ENCODE measurements at places on chromosomes 3 and 15.

- DNase-seq: no peak
These were observed 125.1 kb downstream of the TIGIT start for GRCh38 chr3:114418724-114419543.

- no peak for DNase-seq
These were observed 358.4 kb upstream of the NR2F2 start for GRCh38 chr15:95972041-95972553.

GRCh38 chr3:58022490-58022889 is 14.3 kb downstream of the FLNB start:
- no peak for DNase-seq

- no peak for DNase-seq
These were observed 286.4 kb downstream of the ZIC4 start for GRCh38 chr3:147119989-147120388.

DNA sequence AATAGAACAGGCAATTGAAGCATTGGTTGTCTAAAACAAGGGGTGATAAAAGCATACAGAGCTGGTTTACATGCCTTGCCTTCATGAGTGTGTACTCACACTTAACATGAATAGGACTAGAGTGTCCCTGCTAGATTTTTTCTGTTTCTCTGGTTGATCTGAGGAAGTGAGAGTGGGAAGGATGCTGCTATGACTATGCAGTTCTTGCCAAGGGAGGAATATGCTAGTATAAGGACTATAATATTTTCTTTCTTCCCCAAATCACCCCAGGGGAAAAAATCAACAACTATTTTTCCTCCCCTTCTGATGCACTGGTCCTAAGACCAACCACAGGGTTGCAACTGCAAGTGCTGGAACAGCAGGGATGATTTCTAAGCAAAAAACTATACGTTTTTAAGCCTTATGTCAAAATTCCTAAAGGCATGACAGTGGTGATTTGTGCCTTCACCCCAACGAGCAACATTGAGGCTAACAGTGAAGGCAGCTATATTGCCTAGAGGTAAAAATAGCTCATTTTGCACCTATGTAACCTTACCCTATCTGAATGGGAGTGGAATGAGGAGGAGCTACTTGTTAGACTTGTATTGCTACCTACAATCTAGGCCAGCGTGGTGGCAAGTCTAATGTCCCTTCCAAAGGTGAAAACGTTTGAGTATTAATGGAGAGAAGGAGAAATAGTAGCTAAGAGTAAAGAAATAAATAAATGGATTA is 33.5 kb upstream of the USP8 start:
- DNase-seq: no peak

DNA sequence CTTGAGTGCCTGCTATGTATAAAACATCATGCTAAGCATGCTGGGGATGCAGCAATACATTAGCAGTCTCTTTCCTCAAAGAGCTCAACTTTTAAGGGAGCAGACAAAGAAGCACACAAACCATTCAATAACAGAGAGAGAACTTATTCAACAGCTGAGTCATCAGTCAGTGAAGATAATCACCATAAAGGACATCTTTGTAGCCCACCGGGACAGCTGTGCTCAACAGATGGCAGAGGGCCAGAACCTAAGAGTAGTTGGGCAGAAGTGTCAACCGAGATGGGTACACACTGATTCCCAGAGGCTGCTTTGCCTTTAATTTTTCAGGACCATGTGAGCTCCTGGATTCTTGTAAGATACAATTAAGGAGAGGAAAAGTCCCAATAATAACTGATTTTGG is 4.2 kb upstream of the RAB8B start:
- DNase-seq: no peak

DNA sequence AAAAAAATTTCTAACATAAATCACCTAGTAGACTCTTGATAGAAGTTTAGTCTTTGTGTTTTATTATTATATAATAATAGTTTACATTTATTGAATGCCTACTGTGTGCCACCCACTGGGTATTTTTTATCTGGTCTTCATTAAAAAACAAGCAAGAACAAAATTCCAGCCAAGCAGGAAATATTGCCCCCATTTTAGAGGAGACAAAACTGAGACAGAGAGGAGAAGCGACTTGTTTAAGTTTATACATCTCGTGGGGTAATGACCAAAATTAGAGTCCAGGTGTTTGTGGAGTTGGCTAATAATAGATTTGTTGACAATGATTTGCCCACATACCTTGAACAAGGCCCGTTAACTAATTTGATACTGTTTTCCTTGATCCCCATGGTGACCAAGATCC is 33.1 kb upstream of the FBXL22 start:
- no peak for DNase-seq

DNA sequence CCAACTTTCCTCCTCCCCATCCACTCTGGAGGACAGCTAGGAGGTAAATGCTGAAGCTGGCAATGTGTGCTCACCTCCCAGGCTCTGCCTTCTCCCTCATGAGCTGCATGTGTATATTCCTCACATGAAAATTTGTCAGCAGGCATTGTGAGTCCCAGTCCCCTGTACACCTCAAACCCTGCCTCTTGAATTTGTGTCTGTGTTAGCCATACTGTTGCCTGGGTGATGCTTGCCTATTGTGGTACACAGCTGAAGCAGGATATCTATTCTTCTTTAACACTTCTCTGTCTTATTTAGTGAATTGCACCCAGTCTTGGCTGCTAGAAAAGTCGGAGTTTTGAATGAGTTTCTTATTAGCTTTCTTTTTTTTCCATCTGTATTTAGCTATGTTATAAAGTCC is 586.0 kb upstream of the TGFBR2 start:
- DNase-seq: no peak

DNA sequence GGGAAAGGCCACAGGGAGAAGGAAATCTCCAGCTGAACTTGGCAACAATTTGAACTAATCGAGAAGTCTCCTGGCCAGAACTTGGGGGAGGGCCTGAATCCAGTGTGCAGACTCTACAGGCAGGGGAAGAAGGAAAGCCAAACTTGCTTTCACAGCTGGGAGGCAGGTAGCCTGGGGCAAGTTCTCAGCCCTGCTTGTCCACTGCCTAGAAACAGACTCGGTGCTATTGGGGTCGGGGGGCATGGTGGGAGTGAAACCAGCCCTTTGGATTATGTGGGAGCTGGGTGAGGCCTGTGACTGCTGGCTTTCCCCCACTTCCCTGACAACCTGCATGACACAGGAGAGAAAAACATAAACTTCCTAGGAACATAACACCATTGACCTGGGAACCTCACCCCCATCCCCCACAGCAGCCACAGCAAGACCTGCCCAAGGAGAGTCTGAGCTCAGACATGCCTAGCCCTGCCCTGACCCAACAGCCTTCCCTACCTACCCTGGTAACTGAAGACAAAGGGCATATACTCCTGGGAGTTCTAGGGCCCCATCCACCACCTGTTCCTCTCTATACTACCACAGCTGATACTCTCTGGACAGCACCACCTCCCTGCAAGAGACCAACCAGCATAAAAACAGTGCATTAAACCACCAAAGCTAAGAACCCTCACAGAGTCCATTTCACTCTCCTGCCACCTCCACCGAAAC is 103.7 kb upstream of the MNS1 start:
- no peak for DNase-seq

DNA sequence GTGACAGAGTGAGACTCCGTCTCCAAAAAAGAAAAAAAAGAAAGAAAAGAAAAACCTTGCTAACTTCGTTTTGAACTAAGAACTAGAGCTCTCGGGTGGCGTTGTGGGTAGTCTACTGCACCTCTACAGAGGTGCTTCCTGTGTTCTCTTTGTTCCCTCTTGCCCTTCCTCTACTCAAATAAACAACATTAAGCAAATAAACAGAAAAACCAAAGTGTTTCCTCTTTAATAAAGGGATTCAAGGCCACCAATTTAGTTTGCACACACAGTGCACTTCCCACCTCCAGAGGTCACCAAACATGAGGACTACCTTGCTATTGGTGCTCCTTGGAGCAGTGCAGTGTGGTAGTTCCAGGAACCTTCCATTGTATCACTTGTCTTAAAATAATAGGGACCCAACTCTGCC is 354.2 kb upstream of the TBL1XR1 start:
- no peak for DNase-seq

GRCh38 chr3:124634210-124635168 is 95.8 kb upstream of the UMPS start:
- DNase-seq: no peak

DNA sequence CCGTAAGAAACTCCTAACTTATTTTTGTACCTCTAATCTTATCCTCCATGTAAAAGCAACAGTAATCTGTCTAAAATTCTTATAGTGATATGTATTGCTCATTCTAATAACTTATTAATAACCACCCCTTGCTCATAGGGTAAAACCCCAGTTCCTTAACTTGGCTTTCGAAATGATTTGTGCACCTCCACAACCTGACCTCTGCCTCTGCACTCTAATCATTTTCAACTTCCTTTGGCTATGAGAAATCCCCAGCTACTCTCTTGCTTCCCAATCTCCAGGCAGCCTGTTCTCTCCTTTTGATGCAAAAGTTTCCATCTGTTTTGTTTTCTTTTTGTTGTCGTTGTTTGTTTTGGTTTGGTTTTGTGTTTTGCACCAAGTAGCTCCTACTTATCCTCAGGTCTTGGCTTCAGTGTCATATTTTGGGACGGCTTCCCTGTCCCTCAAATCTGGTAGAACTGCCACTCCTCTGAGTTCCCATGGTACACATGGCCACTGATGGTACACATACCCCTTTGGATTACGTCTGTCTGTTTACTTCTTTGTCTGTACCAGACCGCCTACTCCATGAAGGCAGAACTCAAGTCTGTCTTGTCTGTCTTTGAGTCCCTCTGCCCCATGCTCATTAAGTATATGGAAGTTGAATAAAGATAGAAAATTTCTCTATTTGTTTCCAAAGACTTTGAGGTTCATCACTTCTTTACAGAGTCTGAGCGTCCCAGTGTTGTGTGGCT is 105.6 kb upstream of the TGFBR2 start:
- no peak for DNase-seq

- DNase-seq: no peak
These were observed 107.2 kb upstream of the RASGRP1 start for GRCh38 chr15:38671675-38672254.

- no peak for DNase-seq
These were observed 4.0 kb upstream of the TBC1D21 start for GRCh38 chr15:73869216-73869995.

DNA sequence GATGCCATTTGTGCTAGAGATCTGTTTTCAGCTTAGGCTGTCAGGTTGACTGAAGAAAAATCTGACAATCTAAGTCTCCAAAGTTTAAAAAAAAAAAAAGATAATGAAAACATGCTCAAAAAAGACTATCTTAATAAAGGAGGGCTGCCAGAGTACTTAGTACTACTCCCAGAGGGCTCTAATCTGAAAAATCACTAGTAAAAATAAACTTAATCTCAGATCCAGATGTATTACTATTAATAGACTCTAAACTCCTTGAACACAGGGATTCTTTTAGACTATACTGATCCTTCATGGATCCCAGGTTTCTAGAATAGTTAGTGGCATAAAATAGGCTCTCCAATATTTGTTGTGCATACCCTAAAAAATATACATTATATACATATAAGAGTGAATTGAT is 34.0 kb downstream of the TOPBP1 start:
- no peak for DNase-seq

DNA sequence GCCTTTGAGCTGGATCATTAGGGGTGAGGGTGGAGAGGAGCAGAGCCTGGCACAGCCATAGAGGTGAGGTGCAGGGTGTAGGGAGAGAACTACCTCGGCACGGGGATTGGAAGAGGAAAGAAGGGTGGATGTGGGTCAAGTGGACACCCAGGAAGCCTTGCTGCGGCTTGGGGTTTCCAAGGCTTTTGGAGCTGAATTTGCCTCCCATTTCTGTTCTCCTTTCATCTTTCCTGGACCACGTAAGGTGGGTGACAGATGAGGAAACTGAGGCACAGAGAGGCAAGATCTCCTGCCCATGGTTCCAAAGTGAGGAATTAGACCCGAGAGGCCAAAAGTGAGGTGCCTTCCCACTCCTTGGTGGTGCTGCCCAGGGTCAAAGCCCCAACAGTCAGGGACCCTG is 35.4 kb upstream of the SFMBT1 start:
- no peak for DNase-seq

- DNase-seq: no peak
These were observed 24.5 kb upstream of the LIPC start for GRCh38 chr15:58407236-58407775.

Data from activated gamma-delta T cell (primary cell).